AG04449 (cell line): ENCODE measurements at places on chromosomes 3 and 15.

DNA sequence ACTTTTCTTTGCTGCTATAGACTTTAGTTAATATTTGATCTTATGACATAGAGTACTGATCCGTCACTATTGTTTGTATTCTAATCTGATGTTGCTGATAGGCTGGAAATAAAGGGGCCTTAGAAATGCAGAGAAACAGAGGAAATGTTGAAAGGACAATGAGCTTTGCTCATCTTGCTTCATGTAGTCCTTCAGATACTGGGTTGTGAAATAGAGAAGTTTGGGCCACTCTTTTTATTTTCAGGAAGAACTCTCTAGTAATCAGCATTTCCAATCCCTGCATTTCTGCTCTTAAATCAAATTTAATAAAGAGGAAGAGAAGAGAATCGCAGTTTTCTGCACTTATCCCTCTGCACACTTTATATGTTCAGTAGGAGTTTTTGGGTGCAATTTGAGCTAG is 192.8 kb upstream of the THBS1 start:
- DNase-seq: no peak

DNA sequence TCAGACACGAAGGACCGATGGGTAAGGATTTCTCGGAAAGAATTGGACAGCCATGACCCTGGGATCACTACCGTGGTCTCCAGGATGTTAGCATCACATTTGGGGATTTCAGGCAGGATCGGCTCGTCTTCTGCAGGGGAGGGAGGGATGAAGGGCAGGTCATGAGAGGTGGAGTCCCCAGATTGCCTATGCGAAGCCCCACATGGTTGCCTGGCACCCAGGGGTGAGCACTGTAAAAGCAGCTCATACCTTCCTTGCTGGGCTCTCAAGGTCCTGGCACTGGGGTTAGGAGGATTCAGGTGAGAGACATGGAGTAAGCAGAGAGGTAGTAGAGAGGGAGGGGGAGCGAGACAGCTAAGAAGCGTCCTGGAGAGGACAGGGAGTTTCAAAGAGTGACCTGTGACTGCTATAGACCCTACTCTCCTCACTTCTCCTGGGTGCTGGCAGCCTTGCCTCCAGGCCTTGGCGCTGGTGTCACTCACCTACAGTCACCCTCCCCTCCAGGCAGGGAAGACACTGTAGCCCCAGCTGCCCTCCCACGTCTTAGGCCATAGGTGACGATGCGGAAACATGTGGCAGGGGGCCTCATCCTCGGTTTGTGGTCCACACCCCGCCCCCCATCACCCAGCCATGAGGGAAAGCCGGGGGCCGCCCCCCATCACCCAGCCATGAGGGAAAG is 15.0 kb upstream of the EHD4 start:
- DNase-seq: no peak

GRCh38 chr15:35697549-35698299 is 151.8 kb upstream of the DPH6 start:
- no peak for DNase-seq

GRCh38 chr3:31064021-31064420 is 169.6 kb upstream of the GADL1 start:
- DNase-seq: no peak

- no peak for DNase-seq
Observed at GRCh38 chr3:179304605-179305004, 18.2 kb upstream of the ZNF639 start.

DNA sequence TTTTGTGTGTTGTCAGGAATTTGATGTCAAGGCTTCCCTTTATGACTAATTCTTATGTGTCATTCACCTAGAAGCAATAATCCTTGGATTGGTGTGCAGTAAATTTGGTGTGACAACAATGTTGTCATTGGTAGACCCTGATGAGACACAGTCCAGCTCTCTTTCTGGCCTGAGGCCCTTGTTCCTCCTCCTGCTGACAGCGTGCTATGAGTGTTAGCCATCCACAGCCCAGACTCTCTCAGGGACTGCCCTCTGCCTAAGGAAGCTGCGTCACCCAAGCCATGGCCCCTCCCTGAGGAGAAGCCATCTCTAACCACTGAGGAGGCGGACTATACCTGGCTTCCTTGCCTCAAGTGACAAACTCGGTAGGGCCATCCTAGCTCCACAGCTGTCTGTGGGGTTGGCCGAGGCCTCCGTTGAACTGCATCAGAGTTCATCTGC is 13.3 kb upstream of the TM4SF1 start:
- DNase-seq: no peak

DNA sequence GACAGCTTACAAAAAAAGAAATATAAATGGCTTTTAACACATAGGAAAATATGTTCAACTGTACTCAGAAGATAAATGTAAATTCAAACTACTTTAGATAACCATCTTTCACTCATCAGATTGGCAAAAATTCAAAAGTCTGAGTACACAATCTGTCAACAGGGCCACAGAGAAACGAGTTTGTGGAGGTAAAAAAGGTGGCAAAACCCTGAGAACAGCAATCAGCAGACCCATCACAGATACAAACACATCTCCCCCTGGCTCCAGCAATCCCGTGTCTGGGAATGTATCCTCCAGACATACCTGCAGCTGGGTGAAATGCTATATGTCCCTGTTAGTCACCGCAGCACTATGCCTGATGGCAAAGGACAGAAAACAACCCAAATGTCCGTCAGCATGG is 149.5 kb downstream of the OSBPL10 start:
- DNase-seq: no peak

DNA sequence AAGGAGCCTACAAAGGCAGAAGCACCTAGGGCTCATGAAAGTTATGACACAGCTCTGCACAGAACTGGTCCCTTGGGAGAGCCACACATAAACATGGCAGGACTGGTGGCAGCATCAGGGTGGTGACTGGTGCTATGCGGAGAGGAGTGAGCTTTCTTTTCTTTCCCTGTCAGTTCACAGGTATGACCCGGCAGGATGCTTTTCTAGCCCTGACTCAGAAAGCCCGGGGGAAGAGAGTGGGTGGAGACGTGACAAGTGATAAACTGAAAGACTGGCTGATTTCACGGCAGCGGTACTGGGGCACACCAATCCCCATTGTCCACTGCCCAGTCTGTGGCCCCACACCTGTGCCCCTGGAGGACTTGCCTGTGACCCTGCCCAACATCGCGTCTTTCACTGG is 103.0 kb downstream of the LARS2 start:
- no peak for DNase-seq

GRCh38 chr15:56094171-56094570 is 100.8 kb upstream of the NEDD4 start:
- DNase-seq: no peak

GRCh38 chr3:108602249-108602934 is 12.9 kb downstream of the DZIP3 start:
- no peak for DNase-seq

DNA sequence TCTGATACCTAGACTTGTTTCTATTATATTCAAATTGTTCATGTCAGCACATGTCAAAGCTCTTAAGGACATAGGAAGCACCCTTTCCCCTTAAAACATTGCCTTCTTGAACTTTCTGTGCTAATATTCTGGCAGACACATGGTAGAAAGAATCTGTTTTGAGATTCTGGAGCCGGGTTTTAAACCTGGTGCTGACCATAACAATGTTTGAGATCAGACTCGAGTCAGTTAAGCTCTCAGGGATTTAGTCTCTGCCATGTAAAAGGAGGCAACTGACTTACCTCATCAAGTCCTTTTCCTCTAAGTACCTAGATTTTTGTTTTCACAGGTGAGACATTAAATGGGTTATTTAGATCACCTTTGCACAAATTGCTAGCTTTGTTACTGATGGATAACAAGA is 38.9 kb downstream of the RBMS3 start:
- no peak for DNase-seq

DNA sequence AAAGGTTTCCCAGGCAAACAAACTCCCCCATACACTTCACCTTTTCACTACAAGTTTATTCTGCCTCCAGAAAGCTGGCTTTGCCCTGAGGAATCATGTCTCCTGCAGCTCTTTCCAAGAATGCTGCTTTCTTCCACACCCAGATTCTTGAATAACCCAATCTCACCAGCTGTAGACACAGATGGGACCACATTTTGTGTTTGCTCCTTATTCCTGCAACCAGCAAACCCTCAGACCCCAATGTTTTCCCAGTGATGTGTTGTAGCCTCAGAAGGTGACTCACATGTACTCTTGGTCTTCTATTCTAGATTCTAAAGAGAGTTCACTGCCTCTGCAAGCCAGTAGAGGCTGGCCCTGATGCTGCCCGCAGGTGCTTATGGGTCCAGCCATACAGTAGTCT is 23.6 kb upstream of the TRIM59 start:
- peak; percentile 86 for DNase-seq

DNA sequence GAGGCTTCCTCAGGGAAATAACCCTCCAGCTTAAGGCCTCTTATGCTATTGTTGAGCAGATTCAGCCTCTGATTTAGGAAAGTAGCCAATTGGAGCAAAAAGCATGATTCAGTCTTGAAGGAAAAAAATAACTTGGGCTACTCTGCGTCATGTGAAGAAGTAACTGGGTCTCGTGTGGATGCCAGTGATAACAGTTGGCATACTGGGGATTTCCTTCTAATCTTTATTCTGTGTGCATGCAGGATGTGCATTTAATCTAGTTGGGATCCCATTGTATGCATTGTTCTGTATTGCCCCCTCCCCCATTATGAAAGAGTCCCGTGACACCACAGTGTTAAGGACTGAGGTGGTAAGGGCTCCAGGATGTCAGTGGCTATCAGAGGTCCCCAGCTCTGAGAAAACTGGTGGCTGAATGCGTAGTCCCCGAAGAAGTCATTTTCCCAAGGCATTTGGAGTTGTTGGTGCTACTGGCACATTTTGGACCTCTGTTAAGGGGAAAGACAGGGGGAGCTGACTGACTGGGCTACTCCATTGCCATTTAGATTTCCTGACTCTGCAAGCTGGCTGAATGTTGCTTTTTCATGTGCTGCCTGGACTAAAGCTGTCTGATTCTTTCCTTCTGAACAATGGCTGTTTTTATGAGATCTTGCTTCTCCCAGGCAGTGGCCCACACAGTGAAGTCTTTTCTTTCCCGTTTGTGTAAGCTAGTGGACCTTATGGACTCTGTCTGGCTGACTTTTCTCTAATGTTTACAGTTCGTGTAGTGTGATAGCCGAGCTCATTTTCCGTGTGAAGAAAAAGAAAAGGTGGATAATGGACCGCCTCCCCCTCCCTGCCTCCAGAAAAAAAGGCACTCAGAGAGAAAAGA is 38.4 kb upstream of the TRAK1 start:
- no peak for DNase-seq

DNA sequence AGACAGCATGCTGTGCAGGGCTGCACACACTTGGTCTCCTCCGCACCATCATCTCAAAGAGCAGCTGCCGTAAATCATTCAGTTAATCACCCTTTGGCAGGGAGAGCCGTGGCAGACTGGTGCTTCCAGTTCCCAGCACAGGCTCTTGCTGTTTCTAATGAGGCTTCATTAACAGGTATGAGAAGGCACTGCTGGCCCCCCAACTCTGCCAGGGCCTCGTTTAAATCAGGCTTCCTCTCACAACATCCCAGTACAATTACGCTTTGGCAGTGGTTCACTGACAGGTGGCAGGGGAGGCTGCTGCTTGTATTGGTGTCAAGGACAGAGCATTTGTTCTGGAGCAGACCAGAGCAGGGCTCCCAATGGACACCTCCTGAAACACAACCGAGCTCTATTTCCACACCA is 77.1 kb downstream of the BFSP2 start:
- DNase-seq: no peak

GRCh38 chr3:125310623-125311081 is 64.5 kb downstream of the ZNF148 start:
- no peak for DNase-seq
